CD4-positive, alpha-beta T cell treated with Interleukin-10 for 1 hour (primary cell): ENCODE measurements at places on chromosomes 3 and 15.

DNA sequence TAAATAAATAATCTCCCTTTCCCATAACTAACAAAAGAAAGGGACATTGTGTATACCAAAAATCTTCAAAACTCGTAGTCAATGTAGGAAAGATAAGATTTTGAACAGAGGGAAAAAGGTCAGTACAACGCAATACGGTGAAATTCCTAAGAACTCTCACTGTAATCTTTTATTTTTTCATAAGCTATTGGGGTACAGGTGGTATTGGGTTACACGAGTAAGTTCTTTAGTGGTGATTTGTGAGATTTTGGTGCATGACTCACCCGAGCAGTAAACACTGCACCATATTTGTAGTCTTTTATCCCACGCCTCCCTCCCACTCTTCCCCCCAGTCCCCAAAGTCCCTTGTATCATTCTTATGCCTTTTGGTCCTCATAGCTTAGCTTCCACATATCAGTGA, 718.0 kb downstream of the TBL1XR1 start:
- DNase-seq: no peak

DNA sequence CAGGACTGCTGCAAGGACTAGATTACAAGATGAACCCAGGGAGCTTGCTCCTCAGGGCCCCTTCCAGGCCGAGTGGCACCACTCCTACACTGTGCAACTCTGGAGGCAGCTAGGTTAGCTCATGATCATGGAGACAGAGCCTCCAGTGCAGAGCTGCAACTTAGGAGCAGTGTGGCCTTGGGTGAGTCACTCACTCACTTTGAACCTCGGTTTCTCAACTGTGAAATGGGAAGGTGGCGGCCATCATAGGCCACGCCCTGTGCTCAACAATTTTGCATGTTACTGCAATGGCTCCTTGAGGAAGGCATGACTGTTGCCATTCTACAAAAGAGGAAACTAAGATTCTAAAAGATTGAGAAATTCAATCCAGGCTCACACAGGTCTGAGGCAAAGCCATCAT, 11.2 kb upstream of the CXCR6 start:
- no peak for DNase-seq

DNA sequence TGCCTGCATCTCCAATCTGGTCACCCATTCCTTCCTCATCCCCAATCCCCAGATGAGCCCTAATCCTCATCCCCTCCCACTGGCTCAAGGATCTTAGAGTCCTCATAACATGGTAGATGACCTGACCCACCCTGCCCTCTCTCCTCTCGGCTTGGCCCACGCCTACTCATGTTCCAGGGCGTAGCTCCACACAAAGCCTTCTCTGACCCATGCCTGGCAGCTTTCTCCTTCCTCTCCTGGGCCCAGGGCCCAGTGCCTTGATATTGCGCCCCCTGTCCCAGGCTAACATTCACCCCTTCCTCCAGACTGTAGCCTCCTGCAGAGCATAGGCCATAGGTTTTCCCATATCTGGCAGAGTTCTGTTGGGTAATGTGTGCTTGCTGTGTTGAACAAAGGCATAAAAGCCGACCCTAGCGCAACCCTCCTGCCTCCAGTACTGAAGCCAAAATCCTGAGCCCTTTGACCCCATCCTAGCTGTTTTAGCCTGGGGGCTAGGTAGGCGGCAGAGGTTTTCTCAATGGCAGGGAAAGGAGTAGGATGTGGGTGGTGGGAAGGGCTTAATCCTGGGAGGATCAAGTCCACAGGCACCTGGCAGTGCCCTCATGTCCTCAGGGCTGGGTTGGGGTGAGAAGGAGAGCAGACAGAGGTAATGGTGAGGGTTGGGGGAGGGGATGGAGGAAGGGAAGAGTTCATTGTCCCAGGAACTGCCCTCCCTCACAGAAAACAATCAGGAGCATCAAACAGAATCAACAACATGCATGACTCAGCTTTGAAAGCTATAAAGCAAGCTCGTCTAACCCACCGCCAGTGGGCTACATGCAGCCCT, 35.5 kb downstream of the MESD start:
- DNase-seq: no peak

DNA sequence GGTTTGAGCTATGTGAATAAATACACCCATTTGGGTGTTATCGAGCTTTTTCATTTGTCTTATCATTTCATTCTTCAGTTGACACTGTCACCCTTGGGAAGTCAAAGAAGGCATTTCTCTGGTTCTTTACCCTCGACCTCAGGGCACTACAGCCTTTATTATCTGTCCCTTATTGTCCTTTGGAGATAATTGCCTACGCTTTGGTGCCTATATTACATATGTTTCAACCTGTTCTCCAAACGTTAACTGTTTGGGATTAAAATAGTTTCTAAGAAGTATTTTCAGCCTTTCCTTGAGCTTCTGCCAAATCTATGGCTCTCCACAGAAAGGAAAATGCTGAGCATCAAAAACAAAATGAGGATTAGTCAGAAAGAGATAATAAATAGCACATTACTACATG, 395.4 kb upstream of the ADAMTS9 start:
- DNase-seq: no peak

- no peak for DNase-seq
Measured at GRCh38 chr15:82831894-82832600, 22.6 kb downstream of the WHAMM start.

DNA sequence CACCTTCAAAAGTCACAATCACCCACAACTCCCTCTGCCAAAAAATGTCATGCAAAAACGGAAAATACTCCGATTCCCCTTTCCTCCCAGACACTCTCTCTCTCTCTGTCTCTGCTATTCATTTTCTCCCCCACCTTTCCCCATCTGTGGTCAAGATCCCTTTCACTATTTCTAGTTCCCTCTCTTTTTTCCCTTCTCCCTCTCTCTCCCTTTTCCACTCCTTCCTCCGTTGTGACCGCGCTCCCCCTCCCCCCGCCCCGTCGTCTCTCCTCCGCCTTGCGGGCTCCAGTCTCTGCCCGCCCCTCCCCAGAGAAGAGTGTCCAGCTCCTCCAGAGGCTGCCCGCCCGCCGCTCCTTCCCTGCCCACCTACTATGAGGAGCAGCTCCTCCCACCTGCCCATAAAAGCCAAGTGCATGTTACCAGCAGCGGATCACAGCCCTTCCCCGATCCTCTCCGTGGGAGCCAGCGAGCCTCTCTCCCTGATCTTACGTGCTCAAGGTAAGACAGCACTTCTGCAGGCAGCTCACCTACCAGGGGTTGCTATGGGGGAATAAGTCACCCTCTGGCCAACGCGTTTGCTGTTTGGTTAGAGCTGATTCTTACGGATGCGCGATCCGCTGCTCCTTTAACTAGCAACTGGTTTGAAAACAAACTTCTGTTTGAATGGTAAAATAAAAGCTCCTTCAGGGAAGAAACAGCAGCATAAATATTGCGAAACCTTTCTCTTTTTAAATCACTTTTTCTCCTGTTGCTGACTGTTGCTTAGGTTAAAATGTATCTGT, at the start of gene COL8A1:
COL8A1 (plus strand) TSS at position 428 of the 782 bp plus-strand sequence. CDS start 152,089 bp downstream, outside the sequence.
- no peak for DNase-seq

DNA sequence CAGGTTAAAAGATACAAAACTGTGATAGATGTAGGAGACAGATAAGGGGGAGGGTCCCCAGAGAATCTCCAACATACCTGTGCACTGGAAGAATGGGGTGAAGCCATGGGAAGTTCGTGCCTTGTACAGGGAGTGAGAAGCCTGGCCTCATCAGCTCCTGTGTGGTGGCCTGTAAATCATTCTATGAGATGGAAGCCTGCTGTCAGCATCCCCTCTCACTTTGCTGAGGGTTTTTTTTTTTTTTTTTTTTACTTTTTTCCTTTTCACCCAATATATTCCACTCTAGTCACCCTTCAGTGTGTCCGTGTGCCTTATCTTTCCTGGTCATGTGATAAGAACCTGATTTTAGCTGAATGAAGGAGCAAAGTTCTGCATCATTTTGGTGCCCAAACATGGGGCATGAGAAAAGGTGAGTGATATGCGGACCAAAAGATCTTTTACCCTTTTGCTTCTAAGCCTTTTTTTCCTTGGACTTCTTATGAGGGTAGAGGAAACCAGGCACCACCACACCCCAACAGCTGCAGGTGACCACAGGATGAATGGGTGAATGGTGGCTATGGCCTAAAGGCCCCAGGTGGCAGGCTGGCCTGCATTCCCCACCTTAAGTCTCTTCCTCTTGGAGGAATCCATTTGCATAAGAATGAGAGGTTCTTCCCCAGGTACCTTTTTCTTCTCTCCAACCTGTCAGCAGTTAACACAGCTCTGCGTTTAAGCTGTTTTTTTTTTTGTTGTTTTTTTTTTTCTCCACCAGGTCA, 1345.0 kb downstream of the NSUN3 start:
- no peak for DNase-seq

DNA sequence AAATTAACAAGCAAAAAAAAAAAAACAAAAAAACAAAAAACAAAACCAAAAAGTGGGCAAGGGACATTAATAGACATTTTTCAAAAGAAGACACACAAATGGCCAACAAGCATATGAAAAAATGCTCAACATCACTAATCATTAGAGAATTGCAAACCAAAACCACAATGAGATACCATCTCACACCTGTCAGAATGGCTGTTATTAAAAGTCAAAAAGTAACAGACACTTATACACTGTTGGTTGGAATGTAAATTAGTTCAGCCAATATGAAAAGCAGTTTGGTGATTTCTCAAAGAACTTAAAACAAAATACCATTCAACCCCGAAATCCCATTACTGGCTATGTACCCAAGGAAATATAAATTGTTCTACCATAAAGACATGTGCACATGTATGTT, 222.4 kb upstream of the CD96 start:
- no peak for DNase-seq

DNA sequence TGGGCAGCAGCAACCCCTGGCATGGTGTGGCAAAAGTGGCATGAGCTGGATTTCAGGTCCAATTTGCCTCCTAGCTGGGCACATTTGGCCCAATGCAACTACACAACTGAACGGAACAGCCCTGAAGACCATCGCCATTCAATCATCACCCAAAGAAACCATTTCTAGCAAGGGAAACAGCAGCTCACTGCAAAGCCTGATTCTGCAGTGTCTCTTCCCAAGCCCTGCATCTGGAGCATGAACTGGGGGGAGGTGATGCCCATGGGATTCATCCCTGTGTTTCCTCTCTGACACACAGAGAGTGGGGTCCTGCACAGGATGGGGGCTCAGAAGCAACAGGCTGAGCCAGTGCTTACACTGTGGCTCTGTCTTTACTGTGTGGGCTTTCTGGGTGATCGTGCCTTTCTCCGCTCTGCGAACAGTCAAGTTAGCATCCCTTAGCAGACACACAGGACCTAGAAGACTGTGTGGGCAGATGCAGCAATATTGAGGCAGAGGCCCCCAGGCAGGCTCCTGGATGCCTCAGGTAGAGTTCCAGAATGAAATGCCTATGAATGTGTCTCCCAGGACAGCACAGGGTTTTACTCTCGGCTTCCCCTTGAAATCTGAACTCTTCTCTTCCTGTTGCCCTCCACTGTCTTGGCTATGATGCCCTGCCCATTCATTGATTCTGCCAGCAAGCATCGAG, 91.1 kb upstream of the ALDH1A3 start:
- DNase-seq: no peak

DNA sequence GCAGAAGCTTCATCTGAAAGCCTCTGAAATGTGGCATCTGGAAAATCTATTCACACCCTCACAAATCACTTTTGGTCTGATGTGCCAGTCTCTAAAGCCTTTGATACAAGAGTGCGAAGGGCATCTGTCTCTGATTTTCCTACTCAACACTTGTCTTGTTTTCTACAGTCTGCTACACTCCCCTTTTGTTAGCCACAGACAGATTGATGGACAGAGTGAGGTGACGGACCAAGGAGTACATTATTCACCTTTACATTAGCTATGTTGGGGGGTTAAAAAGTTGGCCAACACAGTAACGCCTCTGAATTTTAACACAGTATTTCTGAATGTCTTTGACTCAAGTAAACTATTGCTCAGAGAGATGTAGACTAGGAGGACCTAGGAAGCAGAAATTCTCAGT, 63.1 kb downstream of the TNIK start:
- DNase-seq: no peak

- DNase-seq: no peak
Measured at GRCh38 chr15:53811530-53811929, 52.1 kb upstream of the WDR72 start.

GRCh38 chr3:109336291-109336861, 970 bp downstream of the DPPA4 start:
- DNase-seq: no peak

DNA sequence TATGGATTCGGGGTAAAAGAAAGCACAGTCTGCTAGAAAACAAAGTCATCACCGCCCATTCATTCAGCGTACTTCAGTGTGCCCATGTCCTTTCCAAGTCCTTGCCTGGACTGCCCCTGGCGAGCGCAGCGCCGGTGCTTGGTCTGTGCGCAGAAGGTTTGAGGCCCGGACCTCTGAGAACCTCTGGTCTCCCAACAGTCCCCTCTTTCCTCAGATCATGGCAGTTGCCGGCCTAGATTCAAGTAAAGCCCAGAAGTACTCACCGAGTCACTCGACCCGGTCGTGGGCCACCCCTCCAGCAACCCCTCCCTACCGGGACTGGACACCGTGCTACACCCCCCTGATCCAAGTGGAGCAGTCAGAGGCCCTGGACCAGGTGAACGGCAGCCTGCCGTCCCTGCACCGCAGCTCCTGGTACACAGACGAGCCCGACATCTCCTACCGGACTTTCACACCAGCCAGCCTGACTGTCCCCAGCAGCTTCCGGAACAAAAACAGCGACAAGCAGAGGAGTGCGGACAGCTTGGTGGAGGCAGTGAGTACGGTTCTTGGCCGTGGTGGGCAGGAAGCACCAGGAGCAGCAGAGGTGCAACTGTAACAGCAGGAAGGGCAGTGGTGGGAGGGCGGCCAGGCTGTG, 36.3 kb downstream of the CHDH start:
- DNase-seq: no peak

GRCh38 chr15:40449275-40449674, 8.5 kb downstream of the BAHD1 start:
- DNase-seq: no peak

DNA sequence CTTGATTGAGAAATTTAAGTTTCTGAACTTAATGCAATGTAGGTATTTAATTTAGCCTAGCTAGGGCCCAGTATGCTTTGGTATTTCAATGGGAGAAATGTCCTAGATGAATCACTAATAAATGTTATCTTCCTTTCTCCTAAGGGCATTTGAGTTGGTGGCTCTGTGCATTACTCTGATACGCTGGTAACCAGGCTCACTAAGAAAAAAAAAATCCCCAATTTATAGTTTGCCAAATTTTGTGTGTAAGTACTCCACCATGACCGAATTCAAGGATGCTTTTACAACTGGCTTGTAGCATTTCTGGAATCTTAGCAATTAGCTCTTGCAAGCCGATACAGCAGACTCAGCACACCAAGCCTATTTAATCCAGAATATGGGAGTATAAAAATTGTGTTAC, 94.6 kb upstream of the LPP start:
- no peak for DNase-seq

DNA sequence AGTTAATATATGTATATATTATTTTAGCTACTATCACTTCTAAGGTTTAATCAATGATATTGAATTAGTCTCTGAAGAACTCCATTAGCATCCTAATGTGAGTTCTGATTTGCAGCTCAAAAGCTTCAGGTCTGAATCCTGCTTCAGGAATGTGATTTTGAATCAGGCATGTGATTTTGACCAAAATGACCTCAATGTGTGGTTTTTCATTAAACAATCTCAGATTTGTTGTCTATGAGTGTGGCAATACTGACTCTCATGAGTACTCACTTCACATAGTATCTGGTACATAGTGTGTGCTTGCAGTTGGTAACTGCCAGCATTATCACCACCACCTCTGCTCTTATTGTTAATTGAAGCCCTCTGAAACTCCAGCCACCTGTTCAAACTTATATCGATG, 251.0 kb downstream of the KCNH8 start:
- DNase-seq: no peak

GRCh38 chr15:50873935-50874361, 34.5 kb upstream of the AP4E1 start:
- no peak for DNase-seq

GRCh38 chr3:150248888-150249681, 159.0 kb upstream of the TSC22D2 start:
- DNase-seq: no peak

- DNase-seq: no peak
Measured at GRCh38 chr15:101539930-101540329, 50.4 kb upstream of the PCSK6 start.
